ENCODE measurements at places on chromosomes 7 and 10. TPM values are rescaled to one million over a fixed set of nuclear protein-coding genes. Genes with fewer than 3 reads are reported as not detected.

EBLN1 gene
- total RNA-seq, result not detected

GCK gene
- 0.05 TPM for total RNA-seq

NPFFR1 gene
- under 0.01 TPM for total RNA-seq

FAM237B gene
- 0.10 TPM for total RNA-seq

GPR26 gene
- total RNA-seq, result not detected

CNNM1 gene
- total RNA-seq, result 22.8 TPM

GNG11 gene
- 33.0 TPM for total RNA-seq

BTBD16 gene
- total RNA-seq, result 0.66 TPM

BHLHA15 gene
- total RNA-seq, result 0.61 TPM

IDI2 gene
- 0.09 TPM for total RNA-seq

ADIRF gene
- not detected for total RNA-seq

ASZ1 gene
- total RNA-seq, result not detected

ANKRD22 gene
- 0.40 TPM for total RNA-seq

AGR3 gene
- total RNA-seq, result not detected

ASB10 gene
- not detected for total RNA-seq

NAT16 gene
- total RNA-seq, result 0.19 TPM

SRRM3 gene
- 13.5 TPM for total RNA-seq

PRRT4 gene
- total RNA-seq, result 0.24 TPM

CHAT gene
- total RNA-seq, result not detected

MSMB gene
- total RNA-seq, result not detected

HELLS gene
- total RNA-seq, result 28.0 TPM

MRC1 gene
- total RNA-seq, result 0.02 TPM

EPO gene
- not detected for total RNA-seq

SPDYE8 gene
- total RNA-seq, result not detected

MBLAC1 gene
- 3.0 TPM for total RNA-seq

KLF14 gene
- total RNA-seq, result 0.06 TPM

KEL gene
- total RNA-seq, result 0.08 TPM

TMEM178B gene
- 1.5 TPM for total RNA-seq

CPED1 gene
- not detected for total RNA-seq

CYP3A7 gene
- 0.05 TPM for total RNA-seq

FRMPD2 gene
- 0.11 TPM for total RNA-seq

CEP55 gene
- 60.9 TPM for total RNA-seq

PHKG1 gene
- 0.31 TPM for total RNA-seq

VIPR2 gene
- 0.02 TPM for total RNA-seq

CPA2 gene
- 0.11 TPM for total RNA-seq

JCAD gene
- 22.0 TPM for total RNA-seq

ANLN gene
- 63.6 TPM for total RNA-seq

GALNT17 gene
- total RNA-seq, result not detected

CACNA2D1 gene
- 7.1 TPM for total RNA-seq

CALCR gene
- not detected for total RNA-seq

SPDYE2B gene
- total RNA-seq, result not detected

TMEM213 gene
- not detected for total RNA-seq

CH25H gene
- total RNA-seq, result 0.64 TPM
